ENCODE measurements at places on chromosomes 7 and 10. TPM values are rescaled to one million over a fixed set of nuclear protein-coding genes. Genes with fewer than 3 reads are reported as not detected.

CD36 gene
- 831 TPM for total RNA-seq

SAMD9 gene
- total RNA-seq, result 5.5 TPM

ADAM12 gene
- 6.7 TPM for total RNA-seq

IDI2 gene
- total RNA-seq, result not detected

AMZ1 gene
- total RNA-seq, result 0.27 TPM

ACTA2 gene
- total RNA-seq, result 1,100 TPM

JAZF1 gene
- 20.0 TPM for total RNA-seq

NFE2L3 gene
- 1.7 TPM for total RNA-seq

ZPBP gene
- total RNA-seq, result not detected

GPR26 gene
- total RNA-seq, result not detected

HOXA6 gene
- not detected for total RNA-seq

MSMB gene
- total RNA-seq, result not detected

AGAP5 gene
- 4.4 TPM for total RNA-seq

SMO gene
- 5.4 TPM for total RNA-seq

CPXM2 gene
- total RNA-seq, result 17.0 TPM

NRCAM gene
- total RNA-seq, result 0.47 TPM

RASA4 gene
- total RNA-seq, result 16.2 TPM

CAPZA2 gene
- 286 TPM for total RNA-seq

PPIA gene
- total RNA-seq, result 637 TPM

TLX1 gene
- not detected for total RNA-seq

H2BK1 gene
- not detected for total RNA-seq

RADIL gene
- total RNA-seq, result 6.8 TPM

LARP4B gene
- 45.3 TPM for total RNA-seq

SEC23IP gene
- 32.2 TPM for total RNA-seq

WNT8B gene
- not detected for total RNA-seq

GLCCI1 gene
- total RNA-seq, result 8.2 TPM

ASIC3 gene
- total RNA-seq, result 4.0 TPM

EEPD1 gene
- total RNA-seq, result 5.2 TPM

BCL7B gene
- total RNA-seq, result 60.7 TPM

NRG3 gene
- 0.21 TPM for total RNA-seq

GPR37 gene
- total RNA-seq, result 0.24 TPM

RNF32 gene
- total RNA-seq, result 0.56 TPM
